Activated naive CD8-positive, alpha-beta T cell treated with anti-CD3 and anti-CD28 coated beads, Interleukin-2, amount 50 U/mL, for 24 hours (primary cell): ENCODE measurements at places on chromosomes 5 and 9.

GRCh38 chr5:175715627-175716522, 58.0 kb downstream of the HRH2 start:
- no peak for DNase-seq
- H3K4me3 ChIP-seq: no peak overlapping the region
- H3K36me3 ChIP-seq: peaks cover 11% of the 10 kb centered on the region
- peaks cover 5% of the 10 kb centered on the region for H3K4me1 ChIP-seq

- H3K27me3 ChIP-seq: no peaks in the 10 kb centered on the region
- H3K36me3 ChIP-seq: no peaks in the 10 kb centered on the region
- H3K4me1 ChIP-seq: no peaks in the 10 kb centered on the region
- no peak overlapping the region for H3K27ac ChIP-seq
- DNase-seq: no peak
Measured at GRCh38 chr5:173771121-173771724, 116.9 kb upstream of the CPEB4 start.

GRCh38 chr5:132053483-132053882, 7.0 kb upstream of the IL3 start:
- peak; percentile 1 for DNase-seq
- no peak overlapping the region for H3K4me3 ChIP-seq
- no peaks in the 10 kb centered on the region for H3K27me3 ChIP-seq

DNA sequence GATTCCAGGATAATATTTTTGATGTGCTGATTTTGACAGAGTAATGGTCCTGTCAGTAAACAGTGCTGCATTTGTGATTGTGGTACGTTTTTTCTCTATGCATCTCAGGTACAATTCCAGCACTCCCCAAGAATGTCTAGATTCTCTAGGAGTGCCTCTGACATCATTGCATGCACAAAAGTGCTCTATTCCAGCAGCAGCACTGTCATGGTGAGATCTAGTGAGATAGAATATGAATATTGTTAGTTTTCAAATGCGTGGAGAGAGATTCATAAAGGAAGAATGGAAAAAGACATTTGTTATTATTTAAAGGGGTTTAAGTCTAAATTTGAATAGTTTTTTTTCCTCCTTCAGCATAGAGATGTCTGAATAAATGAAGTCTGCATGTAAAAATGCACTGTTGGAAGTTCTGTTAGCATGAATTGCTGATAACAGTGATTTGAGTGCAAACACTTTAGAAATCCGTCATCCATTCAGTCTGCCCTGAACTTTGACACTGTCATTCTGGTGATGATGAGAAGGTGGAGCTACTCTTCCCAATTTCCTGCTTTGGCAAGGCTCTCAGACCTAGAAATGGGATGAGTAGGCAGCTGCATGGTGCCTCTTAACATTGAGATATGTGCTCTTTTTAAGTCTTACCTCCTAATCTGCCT, 84.6 kb downstream of the GAPVD1 start:
- H3K27me3 ChIP-seq: no peaks in the 10 kb centered on the region
- H3K4me3 ChIP-seq: no peak overlapping the region
- no peak overlapping the region for H3K27ac ChIP-seq
- H3K4me1 ChIP-seq: no peaks in the 10 kb centered on the region
- DNase-seq: no peak
- H3K36me3 ChIP-seq: peaks cover 57% of the 10 kb centered on the region

DNA sequence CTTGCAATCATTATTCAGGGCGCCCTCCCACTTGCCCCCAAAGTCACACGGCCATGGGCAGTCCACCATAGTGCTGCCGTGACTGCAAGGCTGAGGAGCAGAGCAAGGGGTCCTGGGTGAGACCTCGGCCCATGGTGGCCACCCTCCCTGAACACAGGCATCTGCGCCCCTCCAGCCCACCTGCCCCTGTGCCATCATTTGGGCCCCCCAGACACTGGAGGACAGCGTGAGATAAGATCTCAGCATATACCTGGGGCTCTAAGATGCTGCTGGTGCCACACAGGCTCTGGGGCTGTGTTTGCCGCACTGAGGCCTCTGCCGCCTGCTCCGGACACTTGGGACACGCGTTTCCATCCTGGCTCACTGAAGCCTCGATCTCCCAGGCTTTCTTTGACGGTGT, 3.5 kb downstream of the TMEM250 start:
- peaks cover 47% of the 10 kb centered on the region for H3K4me1 ChIP-seq
- H3K36me3 ChIP-seq: peaks cover 7% of the 10 kb centered on the region
- H3K4me3 ChIP-seq: no peak overlapping the region
- H3K27me3 ChIP-seq: no peaks in the 10 kb centered on the region
- peak overlapping the region; percentile 27 for H3K27ac ChIP-seq

DNA sequence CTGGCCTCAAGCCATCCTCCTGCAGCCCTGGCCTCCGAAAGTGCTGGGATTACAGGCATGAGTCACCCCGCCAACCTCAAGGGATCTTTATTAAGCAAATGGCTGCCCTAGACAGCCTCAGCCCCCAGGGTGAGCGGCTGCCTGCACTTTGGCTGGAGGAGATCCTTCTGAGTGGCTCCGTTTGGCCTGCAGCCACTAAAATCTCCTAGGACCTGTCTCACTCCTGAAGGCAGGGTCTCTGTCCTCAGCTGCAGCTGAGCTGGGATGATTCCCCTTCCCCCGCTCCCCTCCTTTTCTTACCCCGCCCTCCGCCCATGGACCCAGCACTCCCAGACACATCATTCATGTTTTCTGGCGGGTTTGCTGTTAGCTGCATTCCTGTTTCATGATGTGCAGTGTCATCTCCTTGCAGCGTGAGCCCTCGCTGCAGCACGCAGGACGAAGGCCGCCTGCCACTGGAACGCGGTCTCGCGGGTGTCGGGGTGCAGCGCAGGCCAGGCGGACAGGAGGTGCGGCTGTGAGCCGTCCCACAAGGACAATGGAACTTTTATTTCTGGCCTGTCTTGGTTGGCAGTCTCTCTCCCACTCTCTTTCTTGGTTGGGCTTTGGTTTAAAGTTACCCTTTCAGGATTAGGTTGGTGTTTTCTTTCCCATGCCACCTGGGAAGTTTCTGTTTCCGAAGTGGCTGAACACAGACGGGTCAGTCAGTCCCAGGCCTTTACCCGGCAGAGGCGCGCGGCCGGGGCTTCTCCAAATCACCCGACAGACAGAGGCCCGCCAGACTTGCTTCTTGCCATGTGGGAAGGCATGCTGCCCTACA, 137.1 kb downstream of the FOXD1 start:
- no peak for DNase-seq
- H3K4me3 ChIP-seq: no peak overlapping the region
- no peaks in the 10 kb centered on the region for H3K36me3 ChIP-seq
- H3K4me1 ChIP-seq: peaks cover 5% of the 10 kb centered on the region
- no peak overlapping the region for H3K27ac ChIP-seq

- H3K36me3 ChIP-seq: no peaks in the 10 kb centered on the region
- H3K4me1 ChIP-seq: no peaks in the 10 kb centered on the region
- DNase-seq: no peak
- peaks cover 3% of the 10 kb centered on the region for H3K27me3 ChIP-seq
- no peak overlapping the region for H3K27ac ChIP-seq
- H3K4me3 ChIP-seq: no peak overlapping the region
Measured at GRCh38 chr5:144117412-144117811, 53.0 kb downstream of the YIPF5 start.
